ENCODE measurements at places on chromosomes 6 and 20.

GRCh38 chr6:44251576-44252524, 4.9 kb downstream of the HSP90AB1 start:
- no peak for DNase-seq

- peak; percentile 2 for DNase-seq
Measured at GRCh38 chr6:54992789-54993188, 146.2 kb downstream of the FAM83B start.

- no peak for DNase-seq
Measured at GRCh38 chr20:25503936-25504335, 81.4 kb downstream of the NINL start.

DNA sequence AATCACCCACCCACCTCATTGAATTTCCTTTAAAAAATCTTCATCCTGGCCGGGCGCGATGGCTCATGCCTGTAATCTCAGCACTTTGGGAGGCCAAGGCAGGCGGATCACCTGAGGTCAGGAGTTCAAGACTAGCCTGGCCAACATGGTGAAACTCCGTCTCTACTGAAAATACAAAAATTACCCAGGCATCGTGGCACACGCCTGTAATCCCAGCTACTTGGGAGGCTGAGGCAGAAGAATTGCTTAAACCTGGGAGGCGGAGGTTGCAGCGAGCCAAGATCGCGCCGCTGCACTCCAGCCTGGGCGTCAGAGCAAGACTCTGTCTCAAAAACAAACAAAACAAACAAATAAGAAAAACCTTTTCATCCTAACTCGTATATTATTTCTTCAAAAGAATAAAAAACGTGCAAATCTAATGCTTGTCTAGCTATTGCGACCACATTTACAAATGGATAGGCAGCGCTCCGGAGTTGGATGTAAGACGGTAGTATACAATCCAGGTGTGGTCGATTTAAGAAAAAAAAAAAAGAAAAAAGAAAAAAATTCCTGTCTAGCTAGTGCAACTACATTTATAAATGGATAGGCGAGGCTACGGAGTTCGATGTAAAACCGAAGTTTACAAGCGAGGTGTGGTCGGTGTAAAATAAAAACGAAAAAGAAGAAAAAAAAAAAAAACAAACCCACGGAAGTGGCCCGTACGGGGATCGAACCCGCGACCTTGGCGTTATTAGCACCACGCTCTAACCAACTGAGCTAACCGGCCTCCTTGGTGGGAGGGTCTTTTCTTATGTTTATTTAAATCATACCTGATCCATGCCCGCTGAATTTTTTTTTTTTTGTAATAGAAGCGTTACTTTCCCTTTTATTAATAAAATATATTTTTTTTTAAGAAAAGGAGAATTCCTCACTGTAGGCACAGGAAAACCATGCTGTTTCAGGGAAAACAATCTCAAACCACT, 70.7 kb upstream of the PRSS16 start:
- peak; percentile 73 for DNase-seq

DNA sequence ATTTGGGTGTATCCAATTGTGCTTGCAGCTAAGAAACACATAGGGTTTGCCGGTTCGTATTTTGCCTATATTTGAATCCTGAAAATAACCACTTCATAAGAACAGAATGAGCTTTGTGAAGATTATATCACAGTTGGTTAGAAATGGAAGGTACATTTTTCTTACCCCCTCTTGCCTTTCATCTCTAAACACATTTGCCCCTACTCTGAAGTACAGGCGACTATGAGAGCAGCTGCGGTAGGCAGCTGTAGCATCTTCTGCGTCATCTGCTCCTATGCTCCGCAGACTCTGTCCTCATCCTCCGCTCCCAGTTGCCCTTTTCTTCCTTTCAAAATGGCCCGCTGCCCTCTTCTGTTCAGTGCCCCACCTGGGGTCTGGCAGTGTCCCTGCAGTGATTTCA, 47.6 kb upstream of the REV3L start:
- no peak for DNase-seq

GRCh38 chr20:43752561-43753301, 25.9 kb upstream of the GTSF1L start:
- DNase-seq, result peak; percentile 73

DNA sequence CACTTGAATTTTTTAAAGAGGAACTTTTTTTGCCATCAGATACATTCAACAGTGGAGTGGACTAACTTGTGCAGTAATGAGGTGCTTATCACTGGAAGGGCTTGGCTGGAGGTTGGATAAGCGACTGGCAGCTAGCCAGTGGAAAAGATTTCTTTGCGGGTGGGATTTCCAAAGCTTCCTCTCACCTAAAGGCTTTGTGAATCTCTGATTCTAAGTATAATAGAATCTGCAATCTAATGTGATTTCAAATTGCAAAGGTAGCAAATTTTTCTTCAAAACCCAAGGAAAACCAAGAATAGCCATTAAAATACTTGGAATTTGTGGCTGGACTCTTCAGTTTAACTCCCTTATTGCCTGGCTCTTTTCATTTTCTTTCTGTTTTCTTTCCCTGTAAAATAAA, 460.4 kb upstream of the MARCKS start:
- DNase-seq, result no peak

DNA sequence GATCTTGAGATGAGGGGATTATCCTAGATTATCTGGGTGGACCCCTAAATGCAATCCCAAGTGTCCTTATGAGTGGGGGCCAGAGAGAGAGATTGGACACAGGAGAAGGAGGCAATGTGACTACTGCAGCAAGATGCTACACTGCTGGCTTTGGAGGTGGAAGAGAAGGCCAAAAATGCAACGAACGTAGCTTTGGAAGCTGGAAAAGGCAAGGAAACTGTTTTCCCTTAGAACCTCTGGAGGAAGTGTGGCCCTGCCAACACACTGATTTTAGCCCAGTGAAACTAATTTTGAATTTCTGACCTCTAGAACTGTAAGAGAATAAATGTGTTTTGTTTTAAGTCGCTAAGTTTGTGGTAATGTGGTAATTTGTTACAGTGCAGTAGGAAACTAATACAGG, 15.7 kb downstream of the PPARD start:
- DNase-seq, result no peak

DNA sequence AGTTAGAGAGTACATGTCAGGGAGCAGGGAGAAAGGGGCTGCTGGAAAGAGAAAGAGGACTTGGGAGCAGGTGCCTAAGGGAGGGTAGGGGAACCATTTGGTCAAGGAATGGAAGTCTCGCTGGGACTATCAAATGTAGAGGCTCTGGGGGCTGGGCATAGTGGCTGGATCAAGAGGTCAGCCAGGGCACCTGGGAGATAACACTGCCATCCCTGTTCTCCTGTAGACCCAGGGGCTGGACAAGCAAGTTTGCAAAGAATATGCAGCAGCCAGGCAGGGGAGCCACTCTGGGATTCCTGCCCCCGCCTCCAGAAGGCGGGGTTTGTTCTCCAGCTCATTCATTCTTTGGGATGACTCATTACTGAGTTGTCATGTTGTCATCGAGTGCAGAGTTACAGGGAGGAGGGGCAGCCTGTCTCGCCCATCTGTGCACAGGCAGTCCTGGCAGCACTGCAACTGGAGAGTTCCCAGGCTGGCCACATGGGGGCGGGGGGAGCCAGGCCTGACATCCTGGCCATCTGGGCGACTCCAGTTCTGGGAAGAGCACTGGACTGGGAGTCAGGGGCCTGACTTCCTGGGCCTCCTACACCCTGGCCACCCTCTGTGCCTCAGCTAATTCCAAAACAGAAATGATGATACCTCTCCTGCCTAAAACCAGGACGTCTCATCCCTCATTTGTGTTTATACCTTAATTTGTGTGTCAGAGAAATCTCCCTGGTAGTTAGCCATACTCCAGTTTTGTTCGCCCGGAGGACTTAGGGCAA, 28.2 kb upstream of the ZFAND3 start:
- DNase-seq, result peak; percentile 97

DNA sequence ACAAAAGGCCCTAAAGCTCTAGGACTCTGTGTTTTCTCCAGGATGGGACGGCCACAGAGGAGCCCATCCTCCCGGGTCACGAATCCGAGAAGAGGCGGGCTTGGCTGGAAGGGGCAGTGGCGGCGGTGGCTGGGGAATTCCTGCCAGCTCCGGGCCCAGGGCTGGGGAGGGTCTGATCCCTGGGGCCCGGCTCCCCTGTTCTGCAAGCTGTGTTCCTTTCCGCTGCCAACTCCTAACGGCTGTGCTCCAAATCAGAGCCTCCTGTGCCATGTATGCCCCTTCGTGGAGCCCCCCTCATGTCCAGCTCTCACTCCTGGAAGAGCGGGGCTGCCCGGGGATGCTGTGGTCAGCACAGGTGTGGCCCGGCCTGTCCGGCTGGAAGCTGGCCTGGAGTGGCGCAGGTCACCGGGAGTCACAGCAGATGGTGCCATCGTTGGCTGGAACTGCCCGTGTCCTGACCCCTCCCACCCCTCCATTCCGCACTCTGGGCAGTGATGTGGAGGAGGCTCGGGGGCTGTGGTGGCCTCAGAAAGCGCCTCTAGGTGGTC, 88.2 kb upstream of the MPC1 start:
- DNase-seq, result no peak

DNA sequence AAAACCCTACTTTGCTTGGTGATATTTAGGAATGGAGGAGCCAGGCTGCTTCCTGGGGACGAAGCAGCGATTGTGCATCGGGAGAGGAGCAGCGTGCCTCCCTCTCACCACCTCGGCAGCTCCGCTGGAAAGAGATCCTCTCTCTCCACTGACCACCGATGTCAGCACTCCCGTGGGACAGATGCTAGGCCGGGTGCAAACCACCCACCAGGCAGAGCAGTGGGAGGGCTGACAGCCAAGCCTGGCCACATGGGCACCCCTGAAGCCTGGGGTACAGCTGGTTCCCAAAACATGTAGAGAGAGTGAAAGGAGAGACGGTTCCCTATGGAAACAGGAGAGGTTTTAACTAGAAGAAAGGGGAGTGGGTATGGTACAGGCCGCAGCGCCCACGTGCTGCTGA, 220.0 kb downstream of the ANKRD60 start:
- no peak for DNase-seq

- DNase-seq, result no peak
Measured at GRCh38 chr6:108337721-108338120, 42.9 kb downstream of the AFG1L start.

DNA sequence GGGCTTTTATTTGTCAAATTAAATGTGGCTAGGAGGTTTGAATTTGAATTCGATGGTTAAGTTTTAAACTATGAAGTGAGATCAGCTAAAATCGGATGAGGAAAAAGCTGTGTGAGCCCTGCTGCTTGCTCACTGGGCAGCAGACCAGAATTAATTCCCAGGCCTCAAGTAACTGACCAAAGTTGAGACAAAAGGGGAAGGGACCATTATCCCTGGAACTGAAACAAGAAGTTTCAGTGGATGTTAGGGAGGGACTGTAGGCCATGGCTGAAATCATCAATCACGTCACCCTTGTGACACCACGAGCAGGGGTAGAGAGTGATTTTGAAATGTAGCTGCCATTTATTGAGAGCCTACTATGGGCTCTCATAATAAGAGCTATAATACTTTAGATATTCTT, 7.0 kb upstream of the PRSS35 start:
- peak; percentile 92 for DNase-seq

DNA sequence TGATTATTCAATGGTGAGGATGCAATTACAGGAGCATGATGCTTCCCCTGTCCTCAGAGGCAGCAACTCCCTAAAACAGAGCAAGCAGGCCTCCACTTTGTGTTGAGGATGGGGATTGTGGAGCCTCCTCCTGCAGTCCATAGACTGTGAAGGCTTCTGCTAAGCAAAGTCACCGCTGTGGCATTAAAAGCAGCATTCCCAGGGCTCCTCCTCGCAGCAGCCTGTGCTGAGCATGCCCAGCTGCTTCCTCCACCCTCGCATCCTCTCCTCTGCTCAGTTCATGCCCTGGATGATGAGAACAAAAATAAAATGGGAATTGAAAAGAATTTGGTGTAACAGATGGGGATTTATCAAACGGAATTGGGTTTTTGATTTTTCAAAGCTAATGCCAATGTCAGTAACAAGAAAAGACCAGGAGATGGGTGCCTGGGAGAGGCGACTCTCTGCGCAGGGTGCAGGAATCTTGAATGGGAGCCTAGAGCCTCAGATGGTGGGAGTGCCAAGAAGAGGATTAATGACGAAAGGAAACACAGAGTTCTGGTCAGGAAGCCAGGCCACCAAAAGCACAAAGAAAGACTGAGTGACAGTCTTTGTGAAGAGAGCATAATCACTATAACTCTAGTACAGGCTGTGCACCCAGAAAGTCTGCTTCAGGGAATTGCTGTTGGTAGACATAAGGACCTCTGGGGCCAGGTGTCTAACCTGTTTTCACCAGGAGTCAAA, 347.6 kb downstream of the TPBG start:
- no peak for DNase-seq

GRCh38 chr6:151690303-151690702, 117.2 kb upstream of the ESR1 start:
- peak; percentile 74 for DNase-seq

DNA sequence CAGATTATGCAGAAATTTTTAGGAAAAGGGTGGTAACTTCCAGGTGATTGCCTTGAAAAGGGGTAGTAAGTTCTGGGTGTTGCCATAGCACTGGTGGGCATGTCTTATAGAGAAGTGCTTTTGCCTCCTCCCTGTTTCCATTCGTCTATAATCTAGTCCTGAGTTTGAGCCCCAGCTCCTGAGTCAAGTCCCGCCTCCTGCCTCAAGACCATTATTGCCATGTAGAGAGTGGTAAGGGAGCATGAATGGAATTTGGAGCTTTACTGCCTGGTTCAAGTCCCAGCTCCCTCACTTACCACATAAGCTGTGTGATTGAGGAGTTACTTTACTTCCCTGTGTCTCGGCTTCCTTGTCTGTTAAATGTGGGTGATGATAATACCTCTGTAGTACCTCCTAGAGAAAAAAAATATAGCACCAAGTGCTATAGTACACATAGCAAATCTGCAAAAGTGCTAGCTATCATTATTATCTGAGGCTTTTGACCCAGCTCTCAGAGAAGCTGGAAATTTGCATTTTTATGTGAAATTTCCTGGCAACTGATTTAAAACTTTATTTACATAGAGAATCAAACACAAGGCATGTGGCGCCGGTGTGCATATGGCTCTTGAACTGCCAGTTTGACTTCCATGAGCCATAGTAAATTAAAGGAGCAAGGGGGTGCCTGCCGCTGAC, 36.0 kb downstream of the TGM6 start:
- no peak for DNase-seq

DNA sequence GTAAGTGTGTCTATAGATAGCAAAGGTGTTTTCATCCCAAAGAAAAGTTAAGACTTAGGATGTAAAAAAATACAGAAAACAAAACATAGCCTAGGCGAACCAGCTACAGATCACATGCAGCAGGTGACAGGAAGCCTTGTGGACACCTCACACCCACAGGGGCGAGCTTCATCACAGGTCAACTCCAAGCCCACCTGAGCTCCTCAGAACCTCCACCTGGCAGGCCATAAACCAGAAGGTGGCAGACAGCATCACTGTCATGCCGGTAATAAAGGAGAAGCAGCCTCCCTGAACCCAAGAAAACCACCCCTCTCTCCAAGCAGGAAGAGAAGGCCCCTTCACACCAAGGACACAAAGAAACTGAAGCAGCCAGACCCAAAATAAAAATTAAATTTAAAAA, 1.0 kb downstream of the RALGAPA2 start:
- no peak for DNase-seq

GRCh38 chr20:37137547-37137946, 41.6 kb upstream of the RPN2 start:
- DNase-seq, result no peak
